ENCODE measurements at places on chromosomes 12 and 14. TPM values are rescaled to one million over a fixed set of nuclear protein-coding genes. Genes with fewer than 3 reads are reported as not detected.
A peak's percentile ranks its signal among the peaks of the same experiment; 100 is the strongest.

The DTX1 gene
- total RNA-seq, result 1.7 TPM

The DENND5B gene
- 12.1 TPM for total RNA-seq

The MYH6 gene
- total RNA-seq, result not detected

The CLEC4C gene
- not detected for total RNA-seq

The DPPA3 gene
- not detected for total RNA-seq

The CABP1 gene
- total RNA-seq, result not detected

The NPFF gene
- not detected for total RNA-seq

The B4GALNT1 gene
- total RNA-seq, result 0.14 TPM

The HRK gene
- total RNA-seq, result not detected

The ZFHX2 gene
- total RNA-seq, result 0.23 TPM

DNA sequence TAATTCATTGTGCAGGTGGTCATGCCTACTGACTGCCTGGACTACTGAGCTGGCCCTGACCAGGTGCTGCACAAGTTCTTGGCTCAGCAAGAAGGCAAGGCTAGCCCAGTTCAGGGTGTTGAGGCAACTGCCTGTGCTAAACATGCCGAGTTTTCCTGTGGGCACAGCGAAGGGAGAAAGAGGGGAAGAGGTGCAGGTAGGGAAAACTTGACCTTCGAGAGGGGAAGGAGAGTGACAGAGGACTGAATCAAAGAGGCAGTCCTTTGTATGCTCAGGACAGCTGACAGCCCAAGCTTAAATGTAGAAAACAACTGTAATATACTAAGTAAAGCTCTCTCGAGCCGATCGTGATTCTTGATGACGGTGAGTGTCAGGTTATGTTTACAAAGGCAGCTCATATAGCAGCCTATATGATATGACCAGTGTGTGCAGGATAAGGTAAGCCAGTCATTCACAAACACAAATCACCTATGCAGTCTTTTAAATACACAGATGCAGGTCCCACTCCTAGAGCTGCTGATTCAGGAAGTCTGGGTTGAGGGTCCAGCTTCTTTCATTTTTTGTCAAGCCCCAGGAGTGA lies 2.6 kb downstream of the IRAK3 start:
- no peak for DNase-seq

DNA sequence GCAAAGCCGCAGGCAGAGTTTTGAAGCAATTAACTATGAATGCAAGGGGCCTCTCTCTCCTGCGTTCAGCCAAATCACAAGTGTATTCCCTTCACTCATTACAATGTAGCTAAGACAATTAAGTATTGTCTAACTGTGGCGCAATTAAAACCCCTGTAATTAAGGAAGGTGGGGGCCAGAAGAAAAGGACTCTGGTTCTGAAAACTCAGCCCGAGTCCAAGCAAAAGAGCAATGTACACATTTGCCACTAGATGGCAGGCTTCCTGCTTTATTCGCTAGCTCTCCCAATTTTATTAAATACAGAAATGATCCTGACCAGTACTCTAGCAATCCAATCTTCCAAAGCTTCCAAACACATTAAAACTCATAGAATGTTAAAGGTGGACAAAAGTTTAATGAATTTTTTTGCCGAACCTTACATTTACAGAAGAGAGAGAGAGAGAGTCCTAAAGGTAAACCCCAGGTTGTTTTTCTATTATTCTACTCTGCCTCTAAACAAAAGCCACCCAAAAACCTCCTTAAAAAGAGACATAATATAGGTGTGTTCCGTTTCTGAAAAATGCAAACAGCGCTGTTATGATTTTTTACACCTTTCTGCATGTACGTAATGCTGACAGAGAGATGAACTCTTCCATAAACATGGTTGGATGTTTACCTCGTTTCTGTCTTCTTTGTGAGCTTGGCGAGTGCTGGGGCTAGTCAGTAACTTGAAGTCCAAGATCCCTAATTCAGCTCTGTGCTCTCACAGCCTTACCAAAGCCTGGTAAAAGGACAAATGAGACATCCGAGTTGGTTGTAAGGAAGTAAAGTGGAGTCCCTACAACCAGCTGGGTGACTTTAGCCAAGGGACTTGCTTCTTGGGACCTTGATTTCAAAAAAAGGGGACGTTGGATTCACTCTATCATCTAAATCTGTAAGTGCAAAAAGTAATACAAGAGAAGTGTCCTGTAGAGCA lies 50.9 kb upstream of the VASH1 start:
- peak; percentile 76 for DNase-seq

- DNase-seq, result no peak
Observed at GRCh38 chr14:38120109-38120508, 87.6 kb upstream of the SSTR1 start.

- no peak for DNase-seq
Observed at GRCh38 chr12:108910336-108910735, 30.4 kb downstream of the DAO start.

GRCh38 chr12:126157575-126157966 lies 1092.3 kb downstream of the AACS start:
- DNase-seq, result no peak

- DNase-seq, result no peak
Observed at GRCh38 chr12:131133015-131133905, 179.6 kb downstream of the ADGRD1 start.

- DNase-seq, result no peak
Observed at GRCh38 chr12:51349026-51349425, 2.5 kb upstream of the CELA1 start.

- DNase-seq, result no peak
Observed at GRCh38 chr12:49587174-49587908, 18.1 kb downstream of the FAM186B start.

DNA sequence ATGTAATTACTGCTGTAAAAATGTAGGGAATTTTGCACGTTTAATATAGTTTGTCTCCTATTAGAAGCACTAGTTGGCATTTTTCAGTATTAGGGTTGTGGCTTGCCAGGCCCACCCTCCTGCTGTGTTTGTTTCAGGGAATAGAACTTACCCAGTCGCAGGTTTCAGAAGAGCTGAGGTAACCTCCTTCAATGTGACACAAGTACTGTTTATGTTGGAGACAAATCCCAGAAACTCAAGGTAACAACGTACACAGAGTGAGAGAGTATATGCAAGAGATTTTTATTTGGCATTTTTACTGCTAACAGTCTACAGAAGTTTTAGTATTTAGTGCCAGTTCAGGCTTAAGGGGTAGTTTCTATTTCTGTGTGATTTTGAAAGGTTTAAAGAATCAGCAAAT lies 284.3 kb downstream of the RAD51B start:
- DNase-seq, result no peak

GRCh38 chr12:114340231-114340630 lies 65.7 kb downstream of the TBX5 start:
- DNase-seq, result no peak

- no peak for DNase-seq
Observed at GRCh38 chr14:93316716-93317115, 16.1 kb downstream of the BTBD7 start.

DNA sequence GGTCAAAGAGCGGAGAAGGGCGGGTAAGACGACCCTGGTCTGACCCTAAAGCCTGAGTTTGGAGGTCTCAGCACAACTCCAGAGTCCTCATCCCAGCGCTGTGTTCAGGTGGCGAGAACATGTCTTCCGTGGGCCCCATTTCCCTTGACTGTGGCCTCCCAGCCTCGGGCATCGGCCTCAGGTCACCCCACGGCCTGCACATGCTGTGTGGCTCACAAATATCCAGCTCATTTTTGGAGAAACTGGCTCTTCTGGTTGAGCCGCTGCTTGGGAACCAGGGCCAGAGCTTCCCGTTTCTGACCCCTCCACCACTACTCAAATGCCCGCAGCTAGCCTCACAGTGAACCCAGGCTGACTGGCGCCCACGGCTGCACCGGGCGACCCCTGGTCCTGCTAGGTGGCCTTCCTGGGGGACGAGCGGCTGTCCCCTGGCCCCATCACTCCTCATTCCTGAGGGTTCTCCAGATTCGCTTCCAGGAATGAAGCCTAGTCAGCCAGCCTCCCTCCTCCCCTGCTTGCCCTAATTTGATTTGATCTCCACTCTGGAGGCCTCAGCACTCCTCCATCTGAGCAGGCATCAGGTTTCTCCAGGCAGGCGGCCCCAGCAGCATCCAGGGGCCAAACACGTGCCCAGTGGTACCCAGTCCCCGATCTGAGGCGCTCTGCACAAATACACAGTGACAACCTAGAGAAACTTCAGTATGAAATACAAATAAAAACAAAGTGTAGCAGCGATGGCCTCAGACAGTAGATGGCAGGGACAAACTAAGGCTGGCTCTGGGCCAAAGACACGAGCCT lies 4.7 kb downstream of the P2RX2 start:
- DNase-seq, result no peak

DNA sequence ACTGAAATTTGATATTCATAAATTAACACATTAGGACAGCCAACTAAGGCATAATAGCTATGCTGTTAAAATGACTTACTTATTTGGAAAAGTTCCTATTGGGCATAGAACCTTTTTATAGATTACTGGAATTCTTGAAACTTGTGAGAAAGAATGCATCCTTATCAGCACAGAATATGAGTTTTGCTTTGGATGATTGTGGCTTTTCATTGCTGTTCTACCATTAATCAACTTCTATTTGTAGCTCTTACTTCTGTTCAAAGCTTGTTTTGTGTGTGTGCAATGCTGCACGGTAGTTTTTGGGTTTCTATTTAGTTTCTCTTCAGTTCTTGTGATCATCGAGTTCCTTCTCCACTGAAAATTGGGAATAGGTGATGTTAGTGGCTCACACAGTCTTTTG lies 152.4 kb upstream of the PELI2 start:
- no peak for DNase-seq

GRCh38 chr14:75198291-75198933 lies 22.0 kb upstream of the TMED10 start:
- DNase-seq, result no peak

- no peak for DNase-seq
Observed at GRCh38 chr12:119147847-119148448, 30.8 kb upstream of the HSPB8 start.

- no peak for DNase-seq
Observed at GRCh38 chr14:82046512-82047226, 513.0 kb upstream of the SEL1L start.

- DNase-seq, result peak; percentile 61
Observed at GRCh38 chr12:11758510-11759493, 109.3 kb downstream of the ETV6 start.

Data from dermis blood vessel endothelial cell (primary cell).